ENCODE measurements at places on chromosomes 12 and 14.
A peak's percentile ranks its signal among the peaks of the same experiment; 100 is the strongest.

GRCh38 chr12:128743916-128744315 is 79.8 kb downstream of the SLC15A4 start:
- no peak for DNase-seq

DNA sequence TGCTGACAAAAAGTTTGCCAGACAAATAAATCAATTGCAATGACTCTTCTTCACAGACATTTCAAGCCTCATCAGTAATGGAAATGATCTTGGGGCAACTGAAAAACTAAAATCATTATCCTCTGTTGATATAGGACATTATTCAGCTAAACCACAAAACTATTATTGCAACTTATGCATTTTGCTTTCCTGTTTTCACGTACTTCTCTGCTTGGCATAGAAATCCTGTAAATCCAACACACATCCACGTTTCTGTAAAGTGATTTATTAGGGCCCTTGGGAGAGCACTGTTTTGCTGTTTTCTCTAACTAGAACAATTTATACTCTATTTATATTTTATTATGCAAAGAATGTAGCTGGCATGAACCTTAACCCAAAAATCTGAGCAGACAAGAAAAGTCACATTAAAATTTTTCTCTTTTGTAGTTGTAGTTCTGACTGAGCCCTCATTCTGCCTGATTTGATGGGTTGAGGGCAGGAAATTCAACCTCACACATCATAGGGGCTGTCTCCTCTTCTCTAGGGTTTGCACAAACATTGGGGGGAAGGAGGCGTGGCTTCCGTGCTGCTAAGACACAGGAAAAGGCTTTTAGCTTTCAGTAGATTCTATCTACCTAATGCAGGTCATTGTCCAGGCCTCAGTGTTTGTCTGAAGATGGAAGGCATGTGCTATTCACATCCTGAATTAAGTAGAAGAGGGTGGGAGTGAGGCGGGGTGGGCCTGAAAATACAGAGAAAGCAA is 11.5 kb upstream of the NUP107 start:
- DNase-seq, result no peak

GRCh38 chr12:57896434-57897201 is 44.7 kb upstream of the ATP23 start:
- no peak for DNase-seq

DNA sequence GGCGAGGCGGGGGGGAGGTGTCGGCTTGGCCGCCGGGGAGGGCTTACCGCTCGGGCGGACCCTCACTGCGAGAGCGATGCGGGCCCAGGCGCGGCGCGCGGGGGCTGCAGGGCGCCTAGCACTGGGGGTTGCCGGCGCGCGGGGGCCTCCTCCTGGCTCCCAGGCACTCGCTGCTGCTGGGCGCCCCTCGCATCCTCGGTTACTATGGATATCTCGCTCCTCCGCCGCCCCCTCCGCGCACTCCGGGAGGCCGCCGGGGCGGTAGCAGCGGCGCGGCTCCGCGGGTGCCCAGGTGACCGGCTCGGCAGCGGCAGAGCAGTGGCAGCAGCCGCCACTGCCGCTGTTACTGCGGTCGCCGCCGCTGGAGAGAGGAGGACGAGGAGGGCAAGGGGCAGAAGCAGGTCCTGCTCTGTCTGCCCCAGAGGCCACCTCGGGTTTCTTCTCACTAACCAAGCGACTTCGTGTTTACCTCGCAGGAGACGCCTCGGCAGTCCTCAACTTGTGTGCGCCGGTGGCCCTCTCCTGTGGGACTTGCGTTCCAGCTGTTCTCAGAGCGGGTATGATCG is 250.1 kb downstream of the APAF1 start:
- no peak for DNase-seq

DNA sequence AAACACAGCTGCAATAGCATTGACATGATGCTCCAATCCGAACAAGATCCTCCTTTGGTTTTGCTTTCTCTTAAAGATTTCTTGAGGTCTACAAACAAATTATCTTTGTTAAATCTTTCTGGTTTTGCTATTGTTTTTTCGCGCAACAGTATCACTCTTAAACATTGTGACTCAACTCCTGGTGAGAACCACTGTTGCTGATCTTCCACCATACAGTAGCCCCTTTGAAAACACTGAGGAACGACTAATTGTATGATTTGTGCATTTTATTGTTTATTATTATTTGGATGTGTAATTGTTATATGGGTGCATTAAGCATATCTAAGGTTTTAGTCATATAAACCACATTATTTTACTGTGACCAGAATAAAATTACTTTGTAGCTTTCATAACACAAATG is 282.8 kb downstream of the EGLN3 start:
- DNase-seq, result no peak

GRCh38 chr12:119239040-119239439 is 60.3 kb downstream of the HSPB8 start:
- no peak for DNase-seq

GRCh38 chr12:45377815-45378214 is 161.9 kb downstream of the ANO6 start:
- DNase-seq, result no peak

DNA sequence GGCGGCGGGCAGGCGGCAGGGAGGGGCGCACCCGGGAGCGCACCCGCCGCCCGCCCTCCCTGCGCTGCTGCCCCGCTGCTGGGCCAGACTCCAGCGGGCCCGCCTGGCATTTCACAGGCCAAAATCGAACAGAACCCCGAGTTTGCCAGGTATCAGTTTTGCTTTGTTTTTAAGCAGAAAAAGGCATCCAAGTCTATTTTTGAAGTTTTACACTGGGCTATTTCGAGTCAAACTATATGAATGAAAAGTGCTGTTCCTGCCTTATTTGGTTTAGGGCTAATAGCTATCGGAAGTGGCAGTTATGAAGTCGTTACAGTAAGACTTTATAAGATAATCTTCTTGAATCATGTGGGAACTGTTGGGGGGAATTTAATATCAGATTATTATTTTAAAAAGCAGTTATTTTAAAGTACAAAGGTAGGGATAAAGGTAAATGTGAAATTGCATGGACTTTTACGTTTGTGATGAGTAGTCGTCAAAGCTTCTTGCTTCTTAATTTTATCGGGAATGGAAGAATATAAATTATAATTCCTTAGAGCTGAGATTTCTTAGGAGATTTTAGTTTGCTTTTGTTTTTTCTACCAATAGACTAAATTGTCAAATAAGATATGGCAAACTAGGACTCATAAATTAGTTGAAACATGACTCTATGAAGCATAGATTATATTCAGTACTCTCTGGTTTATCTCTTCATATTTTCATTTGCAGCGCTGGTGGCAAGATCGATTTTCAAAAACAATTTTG is 1.1 kb downstream of the MSRB3 start:
- no peak for DNase-seq

DNA sequence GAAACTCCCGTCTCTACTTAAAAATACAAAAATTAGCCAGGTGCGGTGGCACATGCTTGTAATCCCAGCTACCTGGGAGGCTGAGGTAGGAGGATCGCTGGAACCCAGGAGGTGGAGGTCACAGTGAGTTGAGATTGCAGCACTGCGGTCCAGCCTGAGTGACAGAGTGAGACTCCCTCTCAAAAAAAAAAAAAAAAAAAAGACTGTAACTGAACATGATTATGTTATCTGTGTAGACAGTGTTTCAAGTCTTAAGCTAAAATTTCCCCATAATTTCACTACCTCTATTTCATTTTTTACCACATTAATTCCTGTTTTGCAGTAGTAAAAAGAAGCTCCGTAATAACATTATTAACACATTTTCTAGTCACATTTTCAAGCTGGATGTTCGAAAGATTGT is 5.4 kb downstream of the PLBD1 start:
- DNase-seq, result no peak

DNA sequence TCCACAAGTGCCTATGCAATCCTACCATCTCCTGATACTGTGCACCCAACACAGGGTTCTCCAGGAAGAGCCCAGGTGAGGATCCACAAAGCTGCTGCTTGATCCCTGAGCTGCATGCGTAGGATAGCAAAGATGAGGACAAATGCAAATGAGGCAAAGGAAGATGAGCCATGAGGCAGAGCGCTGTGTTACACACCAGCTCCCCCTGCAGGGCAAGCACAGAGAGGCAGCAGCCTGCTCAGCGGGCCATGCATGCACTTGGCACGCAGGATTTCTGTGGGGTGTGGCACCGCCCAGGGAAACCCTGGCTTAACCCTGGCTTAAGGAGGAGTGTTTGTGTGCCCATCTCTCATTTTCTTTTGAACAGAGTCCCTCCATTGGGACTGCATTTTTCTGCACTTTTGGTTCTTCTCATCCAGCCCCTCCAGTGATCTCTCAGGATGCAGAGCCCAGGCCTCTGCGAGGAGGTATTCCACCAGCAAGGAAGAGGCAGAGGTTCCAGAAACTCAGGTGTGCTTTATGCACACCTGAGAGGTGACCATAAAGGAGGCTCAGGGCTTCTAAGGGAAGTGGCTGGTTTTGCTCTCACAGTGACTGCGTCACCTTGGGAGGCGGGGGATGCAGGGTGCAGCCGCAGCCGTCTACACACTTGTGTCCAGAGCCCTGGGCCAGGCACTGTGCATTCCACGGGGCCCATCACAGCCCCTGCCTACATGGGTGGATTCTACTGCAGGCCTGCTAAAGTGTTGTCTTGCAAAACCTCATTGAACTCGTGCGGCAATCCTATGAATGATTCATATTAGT is 973.3 kb upstream of the TMEM132C start:
- DNase-seq, result peak; percentile 13

DNA sequence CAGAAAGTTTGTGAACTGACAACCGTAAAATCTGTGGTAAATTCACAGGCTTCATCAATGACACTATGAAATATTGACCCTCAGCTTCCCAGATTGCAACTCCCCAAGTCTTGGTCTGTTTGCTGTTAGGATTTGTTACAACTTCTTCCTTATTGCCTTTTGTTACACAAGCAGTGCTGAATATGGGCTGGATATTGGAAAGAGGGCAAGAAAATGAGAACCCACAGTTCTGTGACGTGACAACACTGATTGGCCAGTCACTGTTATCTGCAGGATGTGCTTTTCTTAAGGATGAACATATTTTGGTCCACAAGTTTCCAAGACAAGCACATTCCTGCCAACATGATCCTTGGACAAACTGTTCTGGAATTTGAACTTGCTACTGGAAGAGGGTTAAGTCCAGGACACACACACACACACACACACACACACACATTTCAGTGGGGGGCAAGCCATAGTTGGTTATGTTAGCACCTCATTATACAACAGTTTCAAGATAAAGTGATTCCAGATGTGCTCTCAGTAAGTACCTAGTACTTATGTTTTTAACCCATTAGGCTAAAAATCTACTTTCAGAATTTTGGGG is 16.6 kb upstream of the SLC38A2 start:
- no peak for DNase-seq

- no peak for DNase-seq
Observed at GRCh38 chr12:115975411-115975810, 302.1 kb downstream of the MED13L start.

DNA sequence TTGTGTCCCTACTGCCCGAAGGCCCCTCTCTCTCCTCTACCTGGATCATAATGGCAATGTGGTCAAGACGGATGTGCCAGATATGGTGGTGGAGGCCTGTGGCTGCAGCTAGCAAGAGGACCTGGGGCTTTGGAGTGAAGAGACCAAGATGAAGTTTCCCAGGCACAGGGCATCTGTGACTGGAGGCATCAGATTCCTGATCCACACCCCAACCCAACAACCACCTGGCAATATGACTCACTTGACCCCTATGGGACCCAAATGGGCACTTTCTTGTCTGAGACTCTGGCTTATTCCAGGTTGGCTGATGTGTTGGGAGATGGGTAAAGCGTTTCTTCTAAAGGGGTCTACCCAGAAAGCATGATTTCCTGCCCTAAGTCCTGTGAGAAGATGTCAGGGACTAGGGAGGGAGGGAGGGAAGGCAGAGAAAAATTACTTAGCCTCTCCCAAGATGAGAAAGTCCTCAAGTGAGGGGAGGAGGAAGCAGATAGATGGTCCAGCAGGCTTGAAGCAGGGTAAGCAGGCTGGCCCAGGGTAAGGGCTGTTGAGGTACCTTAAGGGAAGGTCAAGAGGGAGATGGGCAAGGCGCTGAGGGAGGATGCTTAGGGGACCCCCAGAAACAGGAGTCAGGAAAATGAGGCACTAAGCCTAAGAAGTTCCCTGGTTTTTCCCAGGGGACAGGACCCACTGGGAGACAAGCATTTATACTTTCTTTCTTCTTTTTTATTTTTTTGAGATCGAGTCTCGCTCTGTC is 1.8 kb downstream of the INHBE start:
- no peak for DNase-seq

- no peak for DNase-seq
Observed at GRCh38 chr12:114779186-114779585, 95.2 kb upstream of the TBX3 start.

DNA sequence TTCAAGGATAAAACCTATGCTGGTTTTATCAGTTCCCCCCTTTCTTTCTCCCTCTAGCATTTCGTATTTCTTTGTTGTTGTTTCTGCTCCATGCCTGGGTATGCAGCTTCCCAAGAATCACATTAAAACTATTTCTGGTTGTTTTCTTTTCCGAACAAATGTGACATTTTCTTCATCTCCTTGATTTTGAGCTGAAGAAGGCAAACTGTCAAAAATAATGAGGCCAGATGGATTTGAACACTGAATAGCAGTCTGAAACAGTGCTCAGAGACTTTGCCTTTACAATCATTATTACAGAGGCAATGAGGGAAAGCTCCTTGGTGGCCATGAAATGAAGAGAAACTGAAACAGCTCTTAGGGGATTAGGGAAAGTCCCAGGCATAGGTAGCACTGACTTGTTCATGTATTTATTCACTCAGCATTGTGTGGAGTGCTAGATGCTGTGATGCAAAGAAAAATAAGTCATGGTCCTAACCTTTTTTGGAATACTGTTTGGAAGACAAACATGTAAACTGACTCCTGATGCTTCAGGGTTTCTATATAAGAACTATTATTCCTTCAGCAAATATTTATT is 319.5 kb downstream of the FUT8 start:
- no peak for DNase-seq

DNA sequence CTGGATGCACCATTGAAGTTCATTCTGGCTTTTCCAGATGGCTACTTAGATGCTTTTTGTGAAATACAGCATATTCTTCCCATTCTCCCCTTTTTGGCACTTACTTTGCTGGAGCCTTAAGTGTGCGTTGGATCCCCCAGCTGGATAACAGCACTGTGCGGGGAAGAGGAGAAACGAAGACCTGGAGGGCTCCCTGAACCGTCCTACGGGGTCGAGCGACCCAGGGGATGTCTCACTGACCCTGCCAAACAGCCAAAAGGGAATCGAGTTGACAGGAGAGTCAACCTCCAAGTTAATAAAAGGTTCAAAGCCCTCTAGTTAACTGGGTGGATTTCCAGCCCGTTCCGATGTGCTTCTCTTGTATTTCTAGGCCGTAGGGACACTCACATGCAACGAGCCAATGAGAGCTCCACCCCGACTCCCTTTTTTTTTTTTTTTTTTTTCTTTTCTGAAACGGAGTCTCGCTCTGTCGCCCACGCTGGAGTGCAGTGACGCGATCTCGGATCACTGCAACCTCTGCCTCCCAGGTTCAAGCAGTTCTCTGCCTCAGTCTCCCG is 1.0 kb upstream of the CAMKK2 start:
- DNase-seq, result no peak

GRCh38 chr12:109547286-109547685 is 26.0 kb downstream of the MMAB start:
- DNase-seq, result no peak

GRCh38 chr12:56190695-56191155 is 1.4 kb upstream of the SMARCC2 start:
- no peak for DNase-seq
